ENCODE measurements at places on chromosomes 5 and 9. TPM values are rescaled to one million over a fixed set of nuclear protein-coding genes. Genes with fewer than 3 reads are reported as not detected.

Gene HMCN2
- total RNA-seq: not detected

Gene CCDC152
- total RNA-seq: not detected

Gene SPINK6
- not detected for total RNA-seq

Gene NEURL1B
- total RNA-seq: 0.30 TPM

Gene SLCO6A1
- total RNA-seq: not detected

Gene MARCOL
- not detected for total RNA-seq

Gene DNM1
- 1.8 TPM for total RNA-seq

Gene SPINK4
- total RNA-seq: not detected

Gene PAPPA
- not detected for total RNA-seq

Gene ZFP37
- 1.6 TPM for total RNA-seq

Gene PCDH12
- total RNA-seq: not detected

Gene TSSK1B
- not detected for total RNA-seq

Gene LECT2
- total RNA-seq: not detected

Gene C5orf58
- not detected for total RNA-seq

Gene CFAP90
- total RNA-seq: not detected

Gene LCN1
- total RNA-seq: not detected

Gene NRARP
- 8.9 TPM for total RNA-seq

All from OCI-LY7 (cell line).